Lower lobe of right lung (tissue), 2 donors: ENCODE measurements at places on chromosomes 12 and 14.

DNA sequence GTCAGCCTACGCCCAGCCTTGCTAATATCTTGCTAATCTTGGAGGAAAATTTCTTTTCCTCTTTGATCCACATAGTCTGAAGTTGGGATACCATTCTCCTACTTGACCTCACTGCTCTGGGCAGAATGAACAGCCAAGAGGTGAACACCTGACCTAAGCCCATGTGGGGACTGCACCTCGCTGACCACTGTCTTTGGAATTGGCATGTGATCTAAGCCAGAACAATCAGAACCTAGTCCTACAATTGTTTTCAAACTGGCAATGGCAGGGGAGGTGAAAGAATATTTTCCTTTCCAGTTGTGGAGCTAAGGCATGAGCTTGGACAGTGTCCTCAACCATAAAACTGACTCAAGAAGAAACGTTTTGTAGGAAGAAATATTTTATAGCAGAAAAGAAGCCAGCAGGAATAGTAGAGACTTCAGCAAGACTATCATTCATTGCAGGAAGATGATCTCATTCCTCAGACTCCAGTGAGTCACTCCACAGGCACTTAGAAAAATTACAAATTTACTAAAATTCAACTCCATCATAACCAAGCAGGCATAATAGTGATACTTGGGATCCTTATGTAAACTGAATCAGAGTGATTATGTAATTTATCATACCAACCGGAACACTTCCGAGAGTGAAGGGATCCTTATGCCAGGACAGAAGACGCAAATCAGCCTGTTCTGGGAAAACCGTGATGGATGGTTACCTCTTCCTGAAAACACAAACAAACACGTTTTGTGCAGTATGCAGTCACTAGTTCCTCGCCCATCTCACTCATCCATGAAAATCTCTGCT, 14.7 kb downstream of the PTPRO start:
- H3K4me3 ChIP-seq = no peak overlapping the region
- H3K4me1 ChIP-seq = no peaks in the 10 kb centered on the region
- H3K27me3 ChIP-seq = no peaks in the 10 kb centered on the region
- no peaks in the 10 kb centered on the region for H3K36me3 ChIP-seq
- no peak overlapping the region for H3K27ac ChIP-seq
- no peak for DNase-seq

DNA sequence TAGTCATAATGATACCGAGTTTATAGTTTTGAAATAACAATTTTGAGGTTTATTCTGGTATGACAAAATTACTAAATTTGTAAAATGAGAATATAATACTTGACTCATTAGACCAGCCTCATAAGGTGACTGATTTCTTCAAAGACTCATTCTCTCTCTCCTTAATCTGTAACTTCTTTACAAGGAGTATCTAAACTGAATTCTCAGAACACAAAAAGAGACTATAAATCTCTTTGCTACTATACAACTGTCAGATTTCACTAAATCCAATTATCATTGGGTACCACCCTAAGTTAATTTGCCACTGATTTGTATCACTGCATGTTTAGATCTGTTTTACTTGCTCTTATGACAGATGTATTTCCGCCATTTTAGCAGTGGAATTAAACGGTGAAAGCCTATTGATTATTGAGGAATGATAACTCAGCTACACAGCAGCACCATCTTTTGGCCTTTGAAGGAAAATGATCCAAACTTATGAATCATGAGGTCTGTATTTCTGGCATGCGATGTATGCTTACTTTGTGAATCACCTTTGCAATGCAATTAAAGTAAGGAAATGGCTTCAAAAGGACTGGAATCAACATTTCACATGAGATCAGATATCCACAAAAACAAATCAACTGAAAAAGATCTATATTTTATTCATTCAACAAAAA, 161.2 kb downstream of the RERGL start:
- no peaks in the 10 kb centered on the region for H3K27me3 ChIP-seq
- no peaks in the 10 kb centered on the region for H3K4me1 ChIP-seq
- no peak overlapping the region for H3K4me3 ChIP-seq
- no peak for DNase-seq
- H3K27ac ChIP-seq = no peak overlapping the region

DNA sequence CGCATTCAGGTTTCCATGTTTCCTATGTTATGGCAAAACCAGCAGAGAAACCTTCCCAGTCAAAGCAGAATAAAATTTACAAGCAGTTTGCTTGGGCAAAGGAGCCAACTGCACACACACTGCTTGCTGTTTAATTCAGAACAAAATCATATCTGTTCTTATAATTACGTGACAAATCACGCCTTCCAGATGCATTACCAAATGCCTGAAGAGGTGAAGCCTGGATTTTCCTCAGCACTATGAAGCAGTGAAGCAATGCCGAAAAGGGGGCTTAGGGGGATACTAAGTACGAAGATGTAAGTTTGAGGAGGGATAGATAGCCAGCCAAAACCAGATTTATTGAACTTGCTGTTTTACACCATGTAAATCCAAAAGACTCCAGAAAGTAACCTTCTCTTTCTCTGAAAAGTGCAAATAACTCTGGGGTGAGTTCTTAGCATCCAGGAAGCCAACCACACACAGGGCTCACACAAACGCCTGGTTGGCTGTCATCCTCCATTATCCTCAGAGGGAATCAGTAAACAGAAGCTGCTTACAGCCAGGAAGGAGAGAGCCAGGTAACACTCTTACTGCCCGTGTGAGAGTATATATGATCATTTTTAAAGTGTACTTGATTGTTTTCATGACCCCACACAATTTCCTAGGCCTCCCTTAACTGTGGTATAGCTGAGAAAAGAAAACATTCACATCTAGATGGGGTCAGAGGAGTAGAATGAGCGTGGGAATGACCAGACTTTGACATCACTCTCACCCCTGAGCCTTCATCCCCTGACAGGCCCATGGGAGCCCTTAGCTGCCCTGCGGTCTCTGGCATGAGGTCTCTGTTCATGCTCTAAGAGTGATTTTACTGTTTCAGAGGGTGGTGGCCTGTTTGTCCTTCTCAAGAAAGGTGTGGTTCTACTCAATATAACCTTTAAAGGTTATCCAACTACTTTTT, 442.5 kb downstream of the EGLN3 start:
- H3K27me3 ChIP-seq = no peaks in the 10 kb centered on the region
- H3K4me1 ChIP-seq = no peaks in the 10 kb centered on the region
- H3K4me3 ChIP-seq = no peak overlapping the region
- no peak overlapping the region for H3K27ac ChIP-seq
- H3K36me3 ChIP-seq = no peaks in the 10 kb centered on the region

- no peaks in the 10 kb centered on the region for H3K27me3 ChIP-seq
- no peak overlapping the region for H3K4me3 ChIP-seq
- H3K36me3 ChIP-seq = no peaks in the 10 kb centered on the region
- H3K27ac ChIP-seq = no peak overlapping the region
- H3K4me1 ChIP-seq = no peaks in the 10 kb centered on the region
- DNase-seq = no peak
These were observed 22.8 kb upstream of the USP44 start for GRCh38 chr12:95573951-95574576.

- H3K4me1 ChIP-seq = no peaks in the 10 kb centered on the region
- no peak overlapping the region for H3K4me3 ChIP-seq
- H3K36me3 ChIP-seq = no peaks in the 10 kb centered on the region
- H3K27me3 ChIP-seq = no peaks in the 10 kb centered on the region
- DNase-seq = no peak
- no peak overlapping the region for H3K27ac ChIP-seq
These were observed 84.4 kb downstream of the C2CD5 start for GRCh38 chr12:22459838-22460490.

- H3K27ac ChIP-seq = peak overlapping the region; percentile 11
- no peak overlapping the region for H3K4me3 ChIP-seq
- peaks cover 4% of the 10 kb centered on the region for H3K4me1 ChIP-seq
- H3K36me3 ChIP-seq = no peaks in the 10 kb centered on the region
- no peaks in the 10 kb centered on the region for H3K27me3 ChIP-seq
These were observed 49.5 kb upstream of the GNPNAT1 start for GRCh38 chr14:52840877-52841276.

GRCh38 chr14:45089813-45090212, 5.9 kb downstream of the PRPF39 start:
- no peaks in the 10 kb centered on the region for H3K27me3 ChIP-seq
- H3K36me3 ChIP-seq = no peaks in the 10 kb centered on the region
- no peak overlapping the region for H3K27ac ChIP-seq
- H3K4me1 ChIP-seq = peaks cover 38% of the 10 kb centered on the region
- DNase-seq = no peak

DNA sequence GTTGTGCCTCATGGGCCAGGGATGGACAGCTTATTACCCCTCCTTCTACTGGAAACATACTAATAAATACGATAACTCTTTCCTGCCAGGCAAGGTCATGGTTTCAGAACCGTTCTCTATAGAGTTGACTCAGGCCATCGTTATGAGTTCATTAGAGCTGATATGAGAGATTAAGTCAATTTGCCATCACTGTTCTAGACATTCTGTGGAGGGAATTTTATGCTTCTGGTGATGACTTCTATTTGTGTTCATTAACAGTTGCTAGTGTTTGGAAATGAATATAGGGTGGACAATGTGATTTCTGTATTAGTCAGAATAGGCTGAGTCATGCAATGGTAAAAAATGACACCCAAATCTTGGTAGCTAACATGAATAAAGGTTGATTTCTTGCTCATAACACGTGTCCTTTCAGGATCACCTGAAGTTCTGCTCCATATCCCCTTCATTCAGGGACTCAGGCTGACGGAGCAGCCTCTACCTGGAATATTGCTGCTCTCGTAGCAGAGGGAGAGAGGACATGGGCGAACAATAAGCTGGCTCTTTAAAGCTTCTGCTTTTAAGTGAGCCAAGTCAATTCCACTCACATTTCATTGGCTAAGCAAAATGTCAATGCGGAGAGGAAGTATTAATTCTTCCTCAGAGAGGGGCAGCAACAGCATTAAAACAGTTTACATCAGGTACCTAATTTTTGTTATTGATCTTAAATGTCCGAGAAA, 18.5 kb upstream of the TBPL2 start:
- H3K36me3 ChIP-seq = no peaks in the 10 kb centered on the region
- no peaks in the 10 kb centered on the region for H3K27me3 ChIP-seq
- no peak overlapping the region for H3K4me3 ChIP-seq

- DNase-seq = no peak
- no peak overlapping the region for H3K27ac ChIP-seq
- H3K27me3 ChIP-seq = no peaks in the 10 kb centered on the region
- no peaks in the 10 kb centered on the region for H3K4me1 ChIP-seq
These were observed 14.1 kb downstream of the STAB2 start for GRCh38 chr12:103600967-103601728.

- H3K4me1 ChIP-seq = peaks cover 3% of the 10 kb centered on the region
- H3K36me3 ChIP-seq = no peaks in the 10 kb centered on the region
- H3K27ac ChIP-seq = no peak overlapping the region
- no peak for DNase-seq
These were observed 87.9 kb upstream of the FLRT2 start for GRCh38 chr14:85441909-85442643.

DNA sequence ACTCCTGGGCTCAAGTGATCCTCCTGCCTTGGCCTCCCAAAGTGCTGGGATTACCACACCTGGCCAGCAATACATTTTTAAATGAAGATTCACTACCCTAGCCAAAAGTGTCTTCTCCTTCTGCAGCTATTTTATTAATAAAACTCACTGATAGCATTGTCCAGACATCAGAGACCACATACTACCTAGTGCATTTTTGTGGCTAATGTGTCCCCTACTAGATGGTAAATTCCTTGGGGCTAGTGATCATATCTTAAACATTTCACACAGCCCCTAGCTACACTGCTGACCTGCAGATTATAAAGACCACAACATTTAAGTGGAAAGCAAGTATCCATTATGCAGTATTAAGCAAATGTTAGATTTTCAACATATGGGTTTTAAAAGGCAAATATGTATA, 17.0 kb downstream of the DTD2 start:
- H3K27ac ChIP-seq = no peak overlapping the region
- H3K27me3 ChIP-seq = no peaks in the 10 kb centered on the region
- no peaks in the 10 kb centered on the region for H3K36me3 ChIP-seq
- no peaks in the 10 kb centered on the region for H3K4me1 ChIP-seq

GRCh38 chr12:15214851-15215601, 6.2 kb downstream of the RERG start:
- no peak for DNase-seq
- H3K4me3 ChIP-seq = no peak overlapping the region
- no peaks in the 10 kb centered on the region for H3K36me3 ChIP-seq
- H3K27me3 ChIP-seq = no peaks in the 10 kb centered on the region
- peaks cover 5% of the 10 kb centered on the region for H3K4me1 ChIP-seq
- H3K27ac ChIP-seq = no peak overlapping the region

GRCh38 chr12:53298164-53298563, 1.3 kb upstream of the MYG1 start:
- peaks cover 66% of the 10 kb centered on the region for H3K4me1 ChIP-seq
- H3K36me3 ChIP-seq = peaks cover 38% of the 10 kb centered on the region
- peak overlapping the region; percentile 92 for H3K27ac ChIP-seq
- DNase-seq = no peak
- no peak overlapping the region for H3K4me3 ChIP-seq

DNA sequence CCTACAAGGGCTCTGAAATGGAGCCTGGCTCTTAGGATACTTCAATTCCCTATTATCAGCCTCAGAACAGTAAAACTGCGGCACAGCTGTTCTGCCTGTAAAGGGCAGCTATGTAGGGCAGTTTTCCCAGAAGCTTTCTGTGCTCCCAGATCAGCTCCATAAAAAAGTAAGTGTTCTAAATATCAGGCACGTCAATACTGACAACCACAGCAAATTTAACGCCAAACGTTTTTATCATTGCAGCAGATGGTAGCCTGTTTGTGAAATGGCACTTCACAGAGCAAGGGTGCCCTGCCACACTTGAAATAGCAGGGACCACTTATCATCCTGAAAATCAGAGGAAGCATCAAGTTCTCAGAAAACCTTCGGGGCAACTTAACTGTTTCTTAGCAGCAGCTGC, 54.8 kb upstream of the PTHLH start:
- H3K4me3 ChIP-seq = no peak overlapping the region
- no peaks in the 10 kb centered on the region for H3K27me3 ChIP-seq
- DNase-seq = no peak
- H3K36me3 ChIP-seq = no peaks in the 10 kb centered on the region

GRCh38 chr12:27902651-27903050, 69.9 kb downstream of the PTHLH start:
- no peak overlapping the region for H3K4me3 ChIP-seq
- H3K27ac ChIP-seq = no peak overlapping the region
- H3K36me3 ChIP-seq = no peaks in the 10 kb centered on the region

GRCh38 chr14:62694075-62694474, 351.2 kb downstream of the KCNH5 start:
- H3K27ac ChIP-seq = no peak overlapping the region
- H3K4me1 ChIP-seq = no peaks in the 10 kb centered on the region
- no peak overlapping the region for H3K4me3 ChIP-seq
- no peaks in the 10 kb centered on the region for H3K27me3 ChIP-seq
- DNase-seq = no peak
- no peaks in the 10 kb centered on the region for H3K36me3 ChIP-seq

GRCh38 chr14:91108941-91109611, 4.8 kb upstream of the DGLUCY start:
- no peaks in the 10 kb centered on the region for H3K27me3 ChIP-seq
- peak; percentile 53 for DNase-seq
- peaks cover 24% of the 10 kb centered on the region for H3K4me1 ChIP-seq
- no peak overlapping the region for H3K4me3 ChIP-seq

GRCh38 chr12:123041042-123041531, 60.6 kb downstream of the ARL6IP4 start:
- no peaks in the 10 kb centered on the region for H3K36me3 ChIP-seq
- H3K4me3 ChIP-seq = no peak overlapping the region
- no peak overlapping the region for H3K27ac ChIP-seq
- no peak for DNase-seq
- peaks cover 25% of the 10 kb centered on the region for H3K4me1 ChIP-seq
